ENCODE measurements at places on chromosomes 6 and 20.

- DNase-seq = peak; percentile 61
These were observed 5.9 kb upstream of the TCEA2 start for GRCh38 chr20:64056889-64057627.

GRCh38 chr6:143005816-143006215, 54.9 kb upstream of the AIG1 start:
- no peak for DNase-seq

GRCh38 chr6:4133941-4134838, 1.2 kb downstream of the ECI2 start:
- DNase-seq = peak; percentile 49

- DNase-seq = peak; percentile 53
These were observed 6.1 kb downstream of the C20orf173 start for GRCh38 chr20:35523298-35523888.

DNA sequence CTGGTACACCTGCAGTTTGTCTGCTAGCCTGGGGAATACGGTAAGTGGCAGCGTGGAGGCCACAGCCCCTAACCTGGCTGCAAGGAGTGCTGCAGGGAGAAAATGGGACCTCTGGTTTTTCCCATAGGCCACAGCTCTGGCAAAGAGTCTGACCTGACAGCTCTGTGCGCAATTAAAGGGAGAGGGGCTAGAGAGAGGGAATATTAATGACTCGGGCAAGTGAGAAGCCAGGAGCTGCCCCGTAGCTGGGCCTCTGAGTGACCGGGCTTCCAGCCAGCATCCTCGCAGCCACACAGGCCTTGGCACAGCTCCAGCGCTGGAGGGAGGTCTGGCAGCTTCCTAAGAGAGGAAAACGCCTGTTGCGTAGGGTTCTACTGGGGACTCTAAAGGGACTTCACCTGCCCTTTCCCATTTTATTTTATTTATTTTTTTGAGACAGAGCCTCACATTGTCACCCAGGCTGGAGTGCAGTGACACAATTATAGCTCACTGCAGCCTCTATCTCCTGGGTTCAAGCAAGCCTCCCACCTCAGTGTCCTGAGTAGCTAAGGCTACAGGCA, 18.2 kb upstream of the OCSTAMP start:
- DNase-seq = no peak

DNA sequence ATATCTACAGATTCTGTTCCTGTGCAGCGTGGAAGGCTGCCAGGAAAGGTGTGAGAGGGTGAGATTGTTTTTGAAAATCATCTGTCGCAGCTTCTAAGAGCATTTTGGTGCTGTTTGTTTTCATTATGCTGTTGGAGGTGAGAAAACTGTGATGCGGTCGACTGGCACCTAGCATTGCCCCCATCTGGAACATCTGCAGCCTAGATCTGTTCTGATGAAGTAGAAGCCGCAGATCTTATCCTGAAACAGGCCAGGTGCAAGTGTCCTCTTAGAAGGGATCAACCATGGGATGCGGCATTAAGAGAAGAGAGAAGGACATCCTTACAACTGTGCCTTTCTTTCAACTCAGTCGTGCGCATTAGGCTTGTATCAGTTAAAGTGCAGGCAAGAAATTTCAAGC, 167.3 kb downstream of the CDH26 start:
- no peak for DNase-seq

GRCh38 chr6:158775832-158776231, 43.3 kb downstream of the EZR start:
- DNase-seq = no peak

DNA sequence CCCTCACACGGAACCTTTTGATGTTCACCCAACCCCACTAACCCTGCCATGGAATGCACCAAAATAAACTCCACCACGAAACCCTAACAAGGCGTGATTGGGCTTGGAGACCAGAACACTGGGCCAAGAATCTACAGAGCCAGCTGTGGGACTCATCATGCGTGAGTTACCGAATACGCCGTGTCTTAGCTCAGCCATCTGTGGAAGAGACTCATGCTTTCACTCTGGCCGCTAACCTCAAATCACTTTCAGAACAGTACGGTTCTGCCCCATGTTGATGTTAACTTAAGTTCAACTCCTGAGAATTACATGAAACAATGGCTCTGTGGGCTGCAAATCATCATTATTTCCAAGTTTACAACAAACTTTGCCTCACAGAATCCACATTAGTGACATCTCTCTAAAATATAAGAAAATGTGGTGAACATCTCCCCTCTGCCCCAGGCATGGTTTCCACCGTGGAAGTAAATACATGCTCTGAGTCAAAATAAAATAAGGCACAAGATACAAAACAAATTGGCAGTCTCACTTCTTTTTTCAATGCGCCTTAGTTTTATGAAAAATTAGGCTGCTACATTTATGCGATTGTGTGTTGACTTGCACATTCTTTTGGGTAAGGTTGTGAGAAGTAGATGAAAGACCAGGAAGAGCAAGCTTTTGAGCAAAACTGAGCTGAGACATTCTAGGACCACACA, 308.9 kb upstream of the EXOC2 start:
- no peak for DNase-seq

- no peak for DNase-seq
These were observed 332.3 kb downstream of the PLCB1 start for GRCh38 chr20:8464368-8464767.

DNA sequence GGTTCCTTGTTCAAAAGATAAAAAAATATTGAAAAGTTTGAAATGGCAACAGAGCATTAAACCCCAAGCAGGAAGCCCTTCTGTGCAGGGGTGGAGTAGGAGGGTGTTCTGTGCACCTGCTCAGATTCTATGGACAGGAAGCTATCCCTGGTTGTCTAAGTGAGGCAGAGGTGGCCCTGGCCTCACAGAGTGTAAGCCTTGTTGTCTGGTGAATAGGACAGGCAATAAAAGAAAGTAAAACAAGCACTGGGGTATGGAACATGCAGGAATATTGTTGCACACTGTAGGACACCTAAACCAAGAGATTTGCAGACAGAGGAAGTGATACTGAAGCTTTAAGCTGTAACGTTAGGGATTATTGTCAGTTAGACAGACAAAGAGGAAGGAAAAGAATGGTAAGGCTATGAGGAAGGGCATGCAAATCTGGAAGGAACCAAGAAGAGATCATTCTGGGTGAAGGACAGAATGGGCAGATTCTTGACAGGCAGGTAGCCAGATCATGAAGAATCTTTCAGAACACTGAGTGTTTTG, 66.8 kb downstream of the TBC1D7 start:
- DNase-seq = peak; percentile 87

DNA sequence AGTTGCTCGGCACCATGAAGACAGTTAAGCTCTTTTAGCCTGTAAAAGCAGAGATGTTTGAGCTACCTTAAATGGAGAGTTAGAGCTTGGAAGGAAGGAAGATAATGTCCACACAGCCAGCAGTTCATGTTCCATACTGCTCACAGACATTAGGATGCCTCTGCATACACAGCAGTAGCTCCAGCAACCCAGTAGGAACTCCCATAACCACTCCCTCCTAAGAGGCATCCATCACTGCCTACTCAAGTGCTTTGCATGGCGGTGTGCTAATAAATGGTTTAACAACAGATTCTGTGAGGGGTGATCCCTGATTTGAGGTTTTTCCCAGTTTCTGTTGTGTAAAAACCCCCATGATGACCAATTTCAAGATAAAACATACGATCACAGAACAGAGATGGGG, 286.4 kb downstream of the HACE1 start:
- no peak for DNase-seq

DNA sequence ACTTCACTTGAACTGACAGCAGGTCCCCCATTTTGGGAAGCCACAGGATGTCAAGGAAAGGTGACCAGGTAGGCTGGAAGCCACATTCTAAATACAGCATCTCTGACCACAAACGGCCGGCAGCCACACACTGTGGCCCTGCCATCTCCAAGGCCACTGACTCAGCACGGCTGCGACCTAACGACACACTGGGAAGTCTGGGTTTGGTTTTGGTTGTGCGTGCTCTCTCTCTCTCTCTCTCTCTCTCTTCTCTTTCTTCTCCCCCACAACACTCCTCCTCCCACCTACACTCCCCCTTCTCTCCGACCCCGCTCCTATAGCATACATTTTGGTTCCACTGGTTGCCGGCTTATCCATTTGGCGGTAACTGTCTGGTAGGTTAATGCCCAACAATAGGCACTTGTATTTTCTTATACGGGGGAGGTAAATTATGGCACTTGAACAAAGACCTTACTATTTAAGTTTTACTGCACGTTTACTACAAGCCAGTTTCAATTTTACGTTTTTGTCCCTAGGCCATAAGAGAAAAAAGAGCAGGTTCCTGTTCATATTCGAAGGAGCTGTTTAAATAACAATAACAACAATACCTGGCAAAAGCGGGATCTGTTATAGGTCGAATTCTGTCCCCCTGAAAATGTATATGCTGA, 103.6 kb downstream of the GMDS start:
- no peak for DNase-seq

- no peak for DNase-seq
These were observed 33.3 kb upstream of the ADGRF4 start for GRCh38 chr6:47665112-47665511.

- DNase-seq = no peak
These were observed 75.6 kb downstream of the CNBD2 start for GRCh38 chr20:36043892-36044515.

GRCh38 chr20:57393321-57394120, 2.3 kb downstream of the RBM38 start:
- DNase-seq = peak; percentile 58

- DNase-seq = no peak
These were observed 21.7 kb downstream of the TMEM74B start for GRCh38 chr20:1163105-1163504.

DNA sequence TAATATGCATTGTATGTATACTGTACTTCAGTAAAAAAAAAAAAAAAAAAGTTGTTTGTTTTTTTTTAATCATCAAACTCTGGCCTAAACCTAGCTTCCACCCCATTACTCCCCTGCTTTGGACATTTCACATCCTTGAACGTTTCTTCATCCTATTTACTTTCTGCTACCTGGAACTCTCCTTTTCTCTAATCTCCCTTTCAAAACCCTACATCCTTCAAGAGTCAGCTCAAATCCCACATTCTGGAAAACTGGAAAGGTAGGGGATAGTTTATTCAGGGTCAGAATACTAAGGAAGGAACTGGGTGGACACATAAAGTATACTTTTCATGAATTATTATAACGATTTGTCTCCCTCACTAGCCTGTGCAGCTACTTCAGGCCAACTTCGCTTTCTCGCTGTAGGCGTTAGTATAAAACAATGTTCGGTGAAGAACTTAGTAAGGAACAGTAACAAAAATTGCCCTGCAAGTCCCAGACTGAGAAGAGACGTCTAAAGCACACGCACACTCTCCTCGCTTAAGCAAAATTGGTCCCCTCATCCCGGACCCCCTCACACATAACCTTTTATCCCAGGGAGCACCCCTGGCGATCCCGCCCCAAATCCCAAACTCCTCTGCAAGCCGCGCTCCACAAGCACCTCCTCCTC, 775 bp downstream of the PIGU start:
- DNase-seq = no peak

GRCh38 chr6:142207265-142207877, 60.3 kb downstream of the VTA1 start:
- DNase-seq = peak; percentile 52

GRCh38 chr20:41369673-41370072, 3.1 kb upstream of the EMILIN3 start:
- DNase-seq = no peak

DNA sequence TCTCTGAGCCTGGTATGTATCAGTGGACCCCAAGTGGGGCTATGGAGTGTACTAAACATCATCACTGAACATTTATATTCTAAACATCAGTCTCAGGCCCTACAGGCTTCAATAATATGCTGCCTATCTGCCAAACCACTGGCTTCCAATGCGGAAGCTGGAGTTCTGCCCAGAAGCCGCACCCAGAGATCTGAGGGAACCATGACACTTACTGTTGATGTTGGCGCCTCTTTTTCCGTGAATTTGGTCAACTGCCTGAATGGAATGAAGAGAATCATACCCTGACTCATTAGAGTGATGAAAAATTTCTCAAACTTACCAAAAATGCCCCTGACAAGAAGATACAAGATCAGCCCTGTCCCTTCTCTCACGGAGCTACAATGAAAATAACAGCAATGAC, 66.2 kb downstream of the SLC22A23 start:
- DNase-seq = no peak

DNA sequence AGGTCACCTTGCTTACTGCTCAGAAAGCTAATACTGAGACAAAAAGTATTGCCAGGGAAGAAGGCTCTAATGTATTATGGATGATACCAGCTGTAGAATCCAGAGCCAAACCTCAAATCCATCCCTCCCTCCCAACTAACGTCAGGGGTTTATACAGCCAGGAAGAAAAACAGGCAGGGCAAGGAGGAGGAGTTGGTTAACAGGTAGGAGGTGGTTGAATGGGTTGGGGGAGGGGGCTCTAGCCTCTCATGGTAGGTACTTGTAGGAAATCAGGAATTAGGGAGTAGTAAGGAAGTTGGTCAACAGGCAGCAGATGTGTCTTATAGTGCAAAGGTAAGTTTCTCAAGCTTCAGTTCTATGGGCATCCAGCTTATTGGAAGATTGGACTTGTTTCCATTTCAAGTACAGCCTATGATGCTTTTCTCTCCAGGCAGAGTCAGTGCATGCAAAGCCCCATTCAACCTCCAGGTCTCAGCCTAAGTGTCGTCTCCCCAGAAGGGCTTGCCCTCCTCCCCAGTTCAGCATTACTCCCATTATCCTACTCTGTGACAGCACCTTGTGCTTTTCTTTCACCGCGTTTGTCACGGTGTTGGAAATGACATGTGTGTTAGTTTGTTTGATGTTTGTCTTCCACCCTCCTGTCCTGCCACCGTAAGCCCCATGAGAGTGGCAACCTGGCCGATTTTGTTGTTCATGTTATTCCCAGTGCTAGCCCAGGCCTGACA, 38.1 kb downstream of the PNLDC1 start:
- no peak for DNase-seq

- DNase-seq = peak; percentile 5
These were observed 212.5 kb downstream of the FOXA2 start for GRCh38 chr20:22371843-22372242.

DNA sequence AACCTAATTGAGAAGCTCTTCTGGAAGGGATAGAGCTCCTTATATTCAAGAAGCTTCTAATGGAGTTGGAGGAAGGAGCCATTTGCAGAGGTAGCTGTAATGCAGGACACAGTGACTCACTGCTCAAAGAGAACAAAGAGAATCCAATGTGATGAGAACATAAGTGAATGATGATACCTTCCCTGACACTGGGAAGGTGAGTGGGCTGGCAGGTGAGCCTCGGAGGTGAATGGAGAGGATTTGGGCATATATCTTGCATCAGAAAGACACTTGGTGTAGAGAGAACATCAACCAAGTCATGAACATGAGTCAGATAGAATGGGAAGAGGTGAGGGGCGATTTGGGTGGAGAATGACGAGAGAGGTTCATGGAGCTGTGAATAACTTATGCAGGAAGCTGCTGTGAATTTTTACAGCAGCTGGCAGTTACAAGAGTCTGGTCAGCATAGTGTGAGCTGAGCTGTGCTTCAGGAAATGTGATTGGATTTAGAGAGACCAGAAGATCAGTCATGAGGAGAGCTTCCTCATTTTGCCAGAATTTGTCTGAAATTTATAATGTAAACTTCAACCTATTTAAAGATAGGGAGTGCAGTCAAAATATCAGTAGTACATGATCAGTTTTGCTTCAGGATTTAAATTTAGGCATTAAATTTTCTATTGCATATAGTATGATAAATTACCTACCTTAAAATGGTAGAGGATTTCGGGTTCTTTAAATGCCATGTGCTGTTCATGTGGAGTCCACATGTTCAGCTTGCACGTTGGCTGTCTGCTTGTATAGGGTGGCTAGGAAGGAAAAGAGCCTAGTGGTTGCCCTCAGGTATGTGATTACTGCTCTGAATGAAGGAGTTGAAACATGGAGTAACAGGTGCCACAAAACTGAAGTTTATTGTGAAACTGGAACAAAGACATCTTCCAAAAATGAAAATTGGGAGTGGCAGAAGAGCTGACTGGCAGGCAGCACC, 59.2 kb upstream of the KIF25 start:
- DNase-seq = no peak

Measured in NAMALWA (cell line).